ENCODE measurements at places on chromosomes 6 and 20. TPM values are rescaled to one million over a fixed set of nuclear protein-coding genes. Genes with fewer than 3 reads are reported as not detected.

DNA sequence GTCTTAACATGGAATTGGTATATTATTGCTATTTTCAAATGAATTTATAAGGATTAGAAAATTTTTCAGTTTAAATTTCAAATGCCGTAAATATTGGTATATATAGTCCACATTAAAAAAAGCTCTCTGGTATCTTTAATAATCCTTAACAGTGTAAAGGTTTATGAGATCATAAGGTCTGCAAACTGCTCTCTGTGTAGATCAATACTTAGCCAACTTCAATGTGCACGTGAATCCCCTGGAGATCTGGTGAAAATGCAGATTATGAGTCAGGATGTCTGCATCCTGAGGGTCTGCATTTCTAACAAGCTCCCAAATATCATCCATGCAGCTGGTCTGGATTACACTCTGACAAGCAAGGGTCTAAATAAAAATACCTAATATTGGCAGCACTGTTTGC, 43.5 kb downstream of the LAMA4 start:
- DNase-seq: no peak

DNA sequence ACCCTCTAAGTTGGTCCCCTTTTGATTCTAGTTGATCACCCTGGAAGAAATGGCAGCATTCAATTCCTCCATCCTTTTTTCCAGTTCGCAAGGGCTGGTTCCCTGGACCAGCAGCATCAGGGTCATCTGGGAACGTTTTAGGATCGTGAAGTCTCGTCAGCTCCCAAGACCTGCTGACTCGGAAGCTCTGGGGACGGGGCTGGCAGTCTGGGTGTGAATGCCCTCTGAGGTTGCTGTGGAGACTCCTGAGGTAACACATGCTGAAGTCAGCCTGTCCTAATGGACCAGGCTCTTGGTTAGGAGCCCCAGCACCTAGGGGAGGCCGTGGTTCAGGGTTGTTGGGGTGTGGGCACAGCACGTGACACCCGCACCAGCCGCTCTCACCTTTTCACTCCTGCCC, 164.1 kb downstream of the SYNDIG1 start:
- DNase-seq: no peak

GRCh38 chr20:5706797-5707196, 43.4 kb upstream of the SHLD1 start:
- no peak for DNase-seq

DNA sequence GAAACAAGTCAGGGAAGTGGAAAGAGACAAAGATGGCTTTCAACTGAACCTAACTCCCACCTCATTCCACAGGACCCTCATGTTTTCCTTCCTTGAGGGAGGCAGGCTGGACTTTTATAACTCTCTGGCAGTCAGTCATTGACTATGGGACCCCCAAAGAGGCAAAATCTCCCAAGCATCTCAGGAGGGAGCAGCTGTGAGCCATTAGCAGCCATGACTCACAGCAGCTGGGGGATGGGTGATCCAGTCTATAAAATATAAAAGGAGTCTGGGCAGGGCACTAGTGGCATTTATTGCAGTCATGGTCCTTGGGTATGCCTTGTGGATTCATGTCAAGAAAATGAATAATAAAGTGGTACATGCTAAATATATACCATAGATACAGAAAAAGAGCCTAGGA, 387.0 kb upstream of the CHD6 start:
- no peak for DNase-seq

Gene OXT
- 1.8 TPM for total RNA-seq

Gene CFAP206
- total RNA-seq: not detected
